Activated CD4-positive, alpha-beta T cell treated with anti-CD3 and anti-CD28 coated beads for 1 hour (primary cell): ENCODE measurements at places on chromosomes 2 and 18.

DNA sequence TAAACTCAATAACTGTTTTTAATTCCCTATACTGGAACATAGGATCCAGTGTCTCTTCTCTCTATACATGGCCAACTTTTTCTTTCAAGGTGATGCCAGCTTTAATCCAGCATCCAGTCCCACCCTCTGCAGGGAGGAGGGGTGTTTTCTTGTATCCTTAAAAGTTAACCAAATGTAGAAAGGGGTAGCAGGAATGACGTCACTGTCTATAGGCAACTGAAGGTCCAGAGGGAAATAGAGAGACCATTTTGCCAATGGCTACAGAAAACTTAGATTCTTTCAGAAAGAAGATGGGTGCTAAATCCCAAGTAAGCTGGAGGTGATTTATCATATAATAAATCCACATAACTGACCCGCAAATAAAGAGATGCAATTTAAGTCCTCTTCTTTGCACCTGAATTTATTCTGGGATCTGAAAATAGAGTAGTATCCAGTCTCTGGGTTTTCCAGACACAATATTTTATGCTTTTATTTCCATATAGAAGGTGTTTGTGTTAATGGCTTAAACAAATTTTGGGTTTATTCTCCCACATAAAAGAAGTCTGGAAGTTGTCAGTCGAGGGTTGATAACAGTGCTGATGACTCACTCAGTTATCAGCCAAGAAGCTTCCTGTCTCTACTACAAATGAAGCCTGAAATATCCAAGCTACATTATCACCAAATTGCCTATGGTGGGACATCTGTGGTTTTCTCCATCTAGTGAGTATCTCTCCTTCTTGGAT is 5.7 kb upstream of the DNER start:
- DNase-seq: no peak

- no peak for DNase-seq
Measured at GRCh38 chr2:96804986-96805385, 11.1 kb upstream of the CNNM3 start.

DNA sequence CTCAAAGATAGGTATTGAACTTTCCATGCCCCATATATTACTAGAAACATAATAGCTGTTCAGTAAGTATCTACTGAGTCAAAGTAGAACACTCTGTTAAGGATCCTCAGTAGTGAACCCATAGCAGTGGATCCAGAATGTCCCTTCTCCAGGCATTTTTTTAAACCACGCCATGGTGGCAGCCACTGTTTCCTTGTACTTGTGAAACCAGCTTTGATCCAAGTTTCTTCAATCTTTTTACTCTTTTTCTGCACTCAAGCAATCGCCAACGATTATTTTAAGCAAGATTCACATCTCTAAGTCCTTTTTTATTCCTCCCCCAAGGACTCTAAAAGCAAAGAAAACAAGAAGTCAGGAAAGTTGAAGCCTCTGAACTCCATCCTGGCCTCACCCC is 291.2 kb upstream of the SLC14A2 start:
- DNase-seq: no peak

DNA sequence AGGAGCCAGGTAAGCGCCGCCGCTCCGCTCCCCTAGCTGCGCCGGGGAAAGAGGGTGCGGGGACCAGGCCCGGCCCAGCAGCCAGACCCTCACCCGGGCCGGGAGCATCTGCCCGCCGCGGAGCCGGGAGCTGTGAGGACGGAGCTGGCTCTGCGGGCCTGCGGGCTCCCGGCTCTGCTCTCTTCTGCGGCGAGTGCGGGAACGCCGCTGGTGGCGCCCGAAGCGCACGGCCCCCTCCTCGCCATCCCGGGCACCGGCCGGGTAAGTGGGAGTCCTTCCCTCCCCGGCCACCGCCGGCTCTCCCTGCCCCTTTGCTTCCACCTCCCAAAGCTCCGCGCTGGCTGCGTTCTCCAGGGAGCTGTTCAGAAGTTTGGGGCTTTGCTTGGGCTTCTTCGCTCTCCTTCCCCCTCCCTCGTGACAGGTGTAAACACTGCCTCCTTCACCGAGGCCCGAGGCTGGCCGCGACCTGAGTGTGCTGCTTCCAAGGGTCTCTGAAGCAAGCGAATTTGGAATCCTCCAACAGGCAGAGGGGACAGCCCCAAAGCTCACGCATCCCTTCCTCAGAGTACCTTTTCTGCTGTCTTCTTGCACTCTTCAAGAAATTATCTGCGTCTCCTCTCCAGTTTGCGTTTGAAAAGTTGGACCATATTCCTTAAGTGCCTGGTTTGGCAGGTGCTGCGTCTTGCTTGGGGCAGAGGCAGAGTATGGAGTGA is 632 bp downstream of the AFTPH start:
- DNase-seq: no peak

DNA sequence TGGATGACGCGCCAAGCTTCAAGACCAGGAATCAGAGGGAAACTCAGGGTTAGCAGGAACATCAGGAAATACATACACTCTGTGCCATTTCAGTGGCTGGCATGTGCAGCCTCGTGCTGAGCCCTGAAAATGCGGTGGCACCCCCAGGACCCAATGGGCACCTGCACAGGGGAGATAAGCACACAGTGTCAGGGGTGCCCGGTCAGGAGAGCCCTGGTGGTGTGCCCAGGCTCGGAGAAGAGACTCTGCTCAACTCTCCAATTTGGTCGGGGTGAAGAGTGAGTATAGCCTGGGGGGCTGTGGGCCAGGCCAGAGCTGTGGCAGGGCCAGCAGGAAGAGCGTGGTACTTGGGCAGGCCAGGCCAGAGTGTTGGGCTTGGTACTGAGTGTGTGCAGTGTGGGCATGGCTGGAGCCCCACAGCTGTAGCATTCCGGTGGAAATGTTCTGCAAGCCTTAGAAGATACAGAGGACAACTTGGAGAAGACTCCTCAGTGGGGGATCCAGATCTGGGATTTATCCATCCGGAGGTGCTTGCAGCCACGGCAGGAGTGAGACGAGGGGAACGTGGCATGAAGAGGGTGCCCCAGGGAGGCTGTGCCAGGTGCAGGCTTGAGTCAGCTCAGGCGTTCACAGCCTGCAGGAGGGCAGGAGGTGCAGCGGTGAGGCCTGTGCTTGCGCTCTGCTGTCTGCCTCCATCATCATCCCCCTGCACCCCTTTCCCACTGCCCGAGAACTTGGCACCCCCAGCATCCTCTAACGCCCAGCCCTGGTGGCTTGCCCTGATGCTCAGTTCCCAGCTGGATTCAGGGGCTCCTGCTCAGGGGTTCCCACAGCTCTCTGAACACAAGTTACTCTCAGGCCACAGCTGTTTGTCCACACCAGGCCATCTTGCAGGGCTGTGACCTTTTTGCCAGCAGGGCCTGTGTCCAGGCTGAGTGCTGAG is 451.7 kb upstream of the HS6ST1 start:
- no peak for DNase-seq

- no peak for DNase-seq
Measured at GRCh38 chr2:86360776-86361175, 23.4 kb upstream of the REEP1 start.

- no peak for DNase-seq
Measured at GRCh38 chr18:26993568-26993967, 128.1 kb upstream of the AQP4 start.

- DNase-seq: no peak
Measured at GRCh38 chr2:171655586-171655985, 31.7 kb upstream of the DYNC1I2 start.

DNA sequence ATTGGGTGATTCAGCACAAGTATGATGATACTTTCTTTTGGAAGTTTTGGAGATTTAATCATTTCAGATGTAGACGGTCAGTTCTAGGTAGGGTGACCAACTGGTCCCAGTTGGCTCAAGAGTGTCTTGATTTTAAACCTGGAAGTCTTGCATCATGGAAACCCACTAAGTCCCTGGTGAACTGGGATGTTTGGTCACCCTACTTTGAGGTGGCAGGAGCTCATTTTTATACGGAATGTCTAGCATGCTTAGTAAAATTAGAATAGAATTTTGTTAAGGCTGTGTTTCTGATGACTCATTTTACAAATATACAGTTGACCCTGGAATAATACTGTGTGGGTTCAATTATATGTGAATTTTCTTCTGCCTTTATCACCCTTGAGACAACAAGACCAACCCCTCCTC is 61.5 kb upstream of the DOCK10 start:
- no peak for DNase-seq

DNA sequence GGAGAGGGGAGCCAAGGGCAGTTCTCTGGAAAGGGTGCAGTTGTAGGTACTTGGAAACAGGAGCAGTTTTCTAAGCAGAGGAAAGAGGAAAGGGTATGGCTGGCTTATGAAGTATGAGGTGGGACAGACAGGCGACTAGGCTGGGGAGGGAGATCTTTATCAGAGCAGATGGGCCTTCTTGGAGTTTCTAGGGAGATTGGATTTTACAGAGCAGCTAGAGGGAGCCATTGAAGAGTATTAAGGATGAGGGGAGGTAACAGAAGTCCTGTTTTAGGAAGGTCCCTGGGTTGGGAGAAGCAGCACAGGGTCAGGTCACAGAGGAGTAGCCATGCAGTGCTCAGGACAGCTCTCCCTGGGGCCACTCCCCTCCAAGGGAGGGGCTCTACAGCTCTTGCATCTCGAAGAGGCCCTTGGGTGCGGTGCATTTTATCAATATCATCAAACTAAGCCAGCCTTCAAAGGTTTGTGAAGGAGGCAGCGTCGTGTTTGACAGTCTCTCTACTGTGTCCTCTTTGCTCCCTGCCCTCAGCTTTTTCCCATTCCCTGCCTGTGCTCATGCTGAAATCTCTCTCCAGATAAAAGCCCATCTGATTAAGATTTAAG is 154.3 kb downstream of the SETBP1 start:
- no peak for DNase-seq
